ENCODE measurements at places on chromosomes 6 and 20. TPM values are rescaled to one million over a fixed set of nuclear protein-coding genes. Genes with fewer than 3 reads are reported as not detected.

CEP43 gene
- total RNA-seq: 21.0 TPM

TLDC2 gene
- total RNA-seq: 0.24 TPM

PACRG gene
- not detected for total RNA-seq

FLRT3 gene
- total RNA-seq: not detected

HDGFL1 gene
- total RNA-seq: not detected

HLA-DPB1 gene
- total RNA-seq: 2.1 TPM

TRPC4AP gene
- total RNA-seq: 90.0 TPM

RIPPLY2 gene
- total RNA-seq: not detected

PLEKHG1 gene
- total RNA-seq: not detected

CCN2 gene
- 537 TPM for total RNA-seq

Measured in HFFc6 (cell line).